BJ (cell line): ENCODE measurements at places on chromosomes 4 and X. TPM values are rescaled to one million over a fixed set of nuclear protein-coding genes. Genes with fewer than 3 reads are reported as not detected.

DNA sequence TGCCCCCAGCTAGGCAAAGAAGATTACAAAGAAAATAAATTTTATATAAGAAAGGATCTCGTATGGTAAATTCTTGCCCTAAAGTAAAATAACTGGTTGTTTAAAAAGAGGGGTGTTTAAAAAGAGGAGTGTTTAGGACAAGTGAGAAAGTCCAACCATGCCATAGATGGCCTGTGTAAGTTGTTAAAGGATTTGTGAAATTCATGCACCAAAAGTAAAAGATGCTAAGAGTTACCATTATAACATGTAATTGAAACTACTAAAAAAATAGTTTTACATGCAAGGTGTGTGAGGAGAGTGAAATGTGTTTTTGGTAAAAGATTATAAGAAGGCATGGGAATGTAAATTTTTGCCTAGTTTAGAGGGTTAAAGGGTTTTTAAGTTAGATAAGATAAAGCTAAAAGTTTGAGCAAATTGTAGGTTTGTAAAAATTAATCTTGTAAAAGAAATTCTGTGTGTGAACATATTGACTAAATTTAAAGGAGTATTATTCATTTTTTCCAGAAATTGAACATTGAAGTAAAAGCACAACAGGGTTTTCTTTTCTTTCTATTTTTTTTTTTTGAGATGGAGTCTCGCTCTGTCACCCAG, 20.1 kb downstream of the HTT-AS start:
- DNase-seq = no peak

DNA sequence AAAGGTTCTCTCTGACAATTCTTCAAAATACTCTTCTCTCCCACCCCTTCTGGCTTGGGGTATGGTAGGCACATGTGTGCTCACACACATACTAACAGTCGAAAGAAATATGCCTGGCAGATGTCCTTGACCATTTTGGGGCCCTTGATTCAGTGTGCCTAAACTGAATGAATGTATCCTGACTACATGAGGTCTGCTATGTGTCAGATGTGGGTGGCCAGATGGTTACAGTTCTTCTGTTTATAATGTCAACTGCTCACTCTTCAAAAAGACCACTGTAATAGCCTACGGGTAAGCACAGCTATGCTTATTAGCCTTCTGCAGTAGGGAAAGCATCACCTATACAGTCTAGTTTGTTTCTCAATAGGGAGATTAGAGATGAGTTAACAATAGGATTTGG, 63.7 kb upstream of the VEGFC start:
- DNase-seq = no peak

- DNase-seq = no peak
Measured at GRCh38 chrX:6666624-6667023, 131.7 kb upstream of the VCX3A start.

DNA sequence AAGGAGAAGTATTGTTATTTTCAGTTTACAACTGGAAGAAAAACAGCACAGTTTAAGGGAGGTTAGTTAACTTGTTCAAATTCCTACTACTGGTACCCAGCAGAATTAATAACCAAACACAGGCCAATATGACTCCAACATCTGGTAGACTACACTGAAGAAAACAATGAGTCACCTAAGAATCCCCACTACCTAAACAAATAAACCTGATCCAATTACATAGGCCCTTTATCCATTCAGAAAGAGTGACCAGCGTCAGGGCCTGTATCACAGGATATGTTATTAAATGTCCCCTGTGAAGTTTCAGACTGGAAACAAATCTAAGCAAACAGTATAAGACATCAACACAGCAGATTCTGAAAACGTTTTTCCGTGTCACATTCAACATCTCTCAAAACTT, 492.5 kb upstream of the INTU start:
- no peak for DNase-seq

DNA sequence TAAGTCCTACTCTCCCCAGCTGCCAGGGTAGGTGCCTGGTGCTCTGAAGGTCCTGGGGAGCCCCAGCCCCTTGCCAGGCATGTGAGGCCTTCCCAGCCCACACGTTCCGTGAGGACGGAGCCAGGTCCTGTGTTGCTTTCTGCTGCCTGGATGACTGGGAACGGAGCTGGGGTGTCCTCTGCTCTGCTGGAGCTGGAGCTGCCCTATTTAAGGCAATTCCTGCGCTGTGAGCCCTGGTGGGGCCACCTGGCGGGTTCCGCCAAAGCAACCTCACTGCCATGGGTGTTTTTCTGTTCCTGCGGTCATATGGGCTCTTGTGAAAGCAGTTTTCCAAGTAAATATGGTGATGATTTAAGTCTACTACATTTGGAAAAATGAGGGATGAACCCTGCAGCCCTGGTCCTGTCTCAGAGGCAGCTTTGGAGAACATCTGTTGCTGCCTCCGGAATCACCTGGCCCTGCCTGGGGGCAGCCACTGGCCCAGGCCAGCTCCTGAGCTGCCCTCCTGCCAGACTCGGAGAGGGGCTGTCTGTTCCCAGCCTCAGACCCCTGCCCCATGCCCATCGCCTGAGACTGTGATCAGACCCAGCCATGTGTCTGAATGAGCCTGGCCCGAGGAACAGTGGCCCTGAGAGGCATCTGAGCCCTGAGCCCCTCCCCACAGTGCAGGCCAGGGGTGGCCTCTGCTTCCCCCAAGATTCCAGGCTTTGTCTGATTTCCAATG, 33.2 kb downstream of the FGFRL1 start:
- DNase-seq = no peak

Gene ADGRA3
- polyA plus RNA-seq = 10.1 and 10.6 TPM in 2 replicates

DNA sequence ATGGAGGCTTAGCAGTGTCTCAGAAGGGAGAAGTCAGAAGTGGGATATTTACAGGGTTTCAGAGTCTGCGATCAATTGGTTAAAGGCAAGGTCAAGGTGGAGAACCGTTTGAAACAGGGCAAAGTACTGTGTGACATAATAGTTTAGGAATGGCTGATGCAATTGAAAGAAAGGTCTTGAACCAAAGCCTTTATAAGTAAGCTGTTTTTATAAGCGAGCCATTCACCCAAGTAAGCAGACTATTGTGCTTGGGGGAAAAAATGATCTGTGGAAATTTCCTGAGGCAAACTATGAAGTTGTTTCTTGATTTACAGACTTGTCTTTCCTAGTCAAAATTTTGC, 327.3 kb downstream of the CAMK2D start:
- DNase-seq = no peak

DNA sequence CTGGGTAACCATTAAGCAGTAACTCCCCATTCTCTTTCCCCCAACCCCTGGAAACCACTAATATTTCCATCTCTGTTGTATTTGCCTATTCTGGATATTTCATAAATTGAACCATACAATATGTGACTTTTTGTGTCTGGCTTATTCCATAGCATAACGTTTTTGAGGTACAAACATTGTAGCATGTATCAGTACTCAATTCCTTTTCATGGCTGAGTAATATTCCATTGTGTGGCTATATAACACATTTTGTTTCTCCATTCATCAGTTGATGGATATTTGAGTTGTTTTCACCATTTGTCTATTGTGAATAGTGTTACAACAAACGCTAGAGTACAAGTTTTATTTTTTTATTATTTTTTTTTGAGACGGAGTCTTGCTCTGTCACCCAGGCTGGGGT, 55.0 kb upstream of the MORC4 start:
- DNase-seq = no peak
